BJ (cell line): ENCODE measurements at places on chromosomes 16 and 17.
A peak's percentile ranks its signal among the peaks of the same experiment; 100 is the strongest.

DNA sequence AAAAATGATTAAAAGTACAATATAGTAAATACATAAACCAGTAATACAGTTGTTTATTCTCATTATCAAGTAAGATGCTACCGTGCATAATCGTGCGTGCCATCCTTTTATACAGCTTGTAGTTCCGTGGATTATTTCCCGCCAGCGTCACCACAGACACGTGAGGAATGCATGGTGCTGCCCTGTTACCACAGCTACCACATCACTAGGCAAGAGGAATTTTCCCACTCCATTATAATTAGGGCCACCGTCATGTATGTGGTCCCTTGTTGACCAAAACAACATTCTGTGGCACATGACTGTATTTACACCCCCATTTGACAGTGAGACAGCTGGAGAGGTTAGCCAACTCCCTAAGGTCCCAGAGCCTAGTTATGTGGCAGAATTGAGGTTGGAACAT lies 30.5 kb upstream of the LGALS9 start:
- DNase-seq, result peak; percentile 17

DNA sequence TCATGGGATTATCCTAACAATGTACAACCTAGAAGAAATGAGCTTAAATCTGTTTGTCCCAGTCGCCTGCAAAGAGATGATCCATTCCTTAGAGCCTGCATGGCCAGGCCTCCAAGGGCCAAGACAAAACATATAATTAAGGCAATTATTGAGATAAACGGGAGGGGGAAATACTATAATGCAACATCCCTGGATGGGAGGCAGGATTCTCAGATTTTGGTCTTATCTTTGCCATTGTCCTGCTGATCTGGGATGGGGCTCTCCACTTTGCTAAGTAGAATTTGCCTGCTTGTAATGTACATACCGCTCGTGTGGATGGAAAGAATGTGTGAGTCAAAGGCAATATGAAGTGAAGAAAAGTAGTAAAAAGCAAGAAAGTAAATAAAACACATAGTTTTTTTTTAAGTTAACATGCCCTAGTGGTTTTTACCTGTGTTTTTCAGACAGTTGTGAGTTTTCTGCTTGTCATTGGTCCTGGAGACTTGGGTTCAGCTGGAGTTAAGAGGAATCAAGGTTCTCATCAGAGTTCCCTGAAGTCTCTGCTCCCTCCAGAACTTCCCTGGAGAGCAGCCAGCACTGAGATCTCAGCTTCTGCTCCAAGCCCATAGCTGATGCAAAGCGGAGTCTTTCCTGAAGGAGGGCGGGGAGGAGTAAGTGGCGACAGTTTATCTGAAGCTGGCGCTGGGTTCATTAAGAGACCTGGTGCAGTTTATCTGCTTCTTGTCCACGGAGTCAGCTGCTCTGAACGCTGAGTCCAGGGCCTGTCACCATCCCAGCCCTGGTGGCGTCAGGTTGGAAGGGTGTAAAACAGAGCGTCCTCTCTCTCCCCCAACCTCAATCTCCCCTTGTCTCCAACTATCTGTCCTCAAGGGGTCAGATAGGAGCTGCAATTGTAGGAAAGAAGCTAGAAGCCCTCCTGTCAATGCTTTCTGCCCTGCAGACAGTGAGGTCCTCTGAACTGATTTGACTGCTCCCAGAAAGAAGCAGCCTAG lies 30.1 kb downstream of the HOXB1 start:
- no peak for DNase-seq

DNA sequence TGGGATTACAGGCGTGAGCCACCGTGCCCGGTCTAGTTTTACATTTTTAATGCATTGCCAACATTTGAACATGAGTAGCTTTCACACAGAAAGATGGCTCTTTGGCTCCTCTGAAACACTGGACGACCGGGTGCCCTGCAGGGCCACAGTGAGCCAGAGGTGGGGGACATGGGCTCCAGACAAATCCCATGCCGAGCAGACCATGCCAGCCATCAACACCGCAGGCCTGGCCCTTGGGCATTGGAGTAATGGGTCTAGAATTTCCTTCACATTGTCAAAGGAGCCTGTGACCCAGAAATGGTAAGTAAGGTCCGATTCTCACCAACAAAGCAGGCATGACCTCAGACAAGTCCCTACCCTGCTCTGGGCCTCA lies 21.4 kb upstream of the MPRIP start:
- no peak for DNase-seq

GRCh38 chr16:22937169-22937568 lies 123.2 kb downstream of the HS3ST2 start:
- DNase-seq, result no peak
